ENCODE measurements at places on chromosomes 4 and X. TPM values are rescaled to one million over a fixed set of nuclear protein-coding genes. Genes with fewer than 3 reads are reported as not detected.

DNA sequence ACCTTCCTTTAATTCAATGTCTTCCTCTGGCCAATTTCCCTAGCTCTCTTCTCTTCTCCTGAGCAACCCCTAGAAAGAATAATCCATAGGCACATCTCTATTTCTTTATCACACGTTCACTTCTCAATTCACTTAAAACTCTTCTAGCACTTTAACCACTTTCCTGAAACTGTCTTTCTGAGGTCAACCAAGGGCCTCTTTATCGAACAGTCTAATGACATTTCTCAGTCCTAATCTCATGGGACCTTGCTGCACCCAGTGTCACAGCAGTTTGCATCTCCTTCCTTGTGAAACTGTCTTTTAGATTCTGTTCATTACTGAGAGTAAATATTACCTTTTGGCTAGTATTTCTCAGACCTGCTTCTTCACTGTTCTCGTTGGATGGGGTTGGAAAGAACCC, 285.3 kb upstream of the RASGEF1B start:
- DNase-seq = no peak

Gene NIPAL1
- 0.88 TPM for total RNA-seq

- no peak for DNase-seq
These were observed 58.8 kb upstream of the CLNK start for GRCh38 chr4:10743357-10743756.

- no peak for DNase-seq
These were observed 125.1 kb upstream of the STX18 start for GRCh38 chr4:4666693-4667621.

DNA sequence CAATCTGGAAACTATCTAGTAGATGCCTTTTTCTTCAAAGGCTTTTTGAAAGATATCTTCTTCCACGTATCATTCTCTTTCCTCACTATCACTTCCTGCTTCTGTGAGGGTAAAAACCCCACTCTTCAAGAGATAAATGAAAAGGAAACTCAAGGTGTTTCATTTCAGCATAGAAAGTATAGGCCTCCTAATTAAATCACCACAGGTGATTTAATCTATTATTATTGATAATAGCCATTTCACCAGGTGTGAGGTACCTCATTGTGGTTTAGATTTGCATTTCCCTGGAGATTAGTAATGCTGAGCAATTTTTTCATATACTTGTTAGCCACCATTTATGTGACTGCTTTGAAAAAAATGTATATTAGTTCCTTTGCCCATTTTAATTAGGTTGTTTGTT, 92.0 kb upstream of the EMCN start:
- no peak for DNase-seq

Gene TLR3
- total RNA-seq = 4.4 TPM

Gene ZNF185
- total RNA-seq = 1.7 TPM

GRCh38 chrX:110733166-110733565, 62.5 kb downstream of the CHRDL1 start:
- no peak for DNase-seq

Gene IGBP1
- 44.1 TPM for total RNA-seq
